ENCODE measurements at places on chromosomes 5 and 9. TPM values are rescaled to one million over a fixed set of nuclear protein-coding genes. Genes with fewer than 3 reads are reported as not detected.

Gene HMHB1
- total RNA-seq, result not detected

Gene CACFD1
- total RNA-seq, result 15.1 TPM

Gene LCN12
- 3.8 TPM for total RNA-seq

Gene SEMA5A
- 0.52 TPM for total RNA-seq

Gene FIBCD1
- 1.5 TPM for total RNA-seq

Gene KLF9
- 0.87 TPM for total RNA-seq

Gene LTC4S
- 4.9 TPM for total RNA-seq

Gene PCDHA9
- 0.59 TPM for total RNA-seq

Gene PAEP
- not detected for total RNA-seq

Gene ANKRD34B
- 0.29 TPM for total RNA-seq

Gene CER1
- not detected for total RNA-seq

Gene TAF11L5
- total RNA-seq, result not detected

Gene TAF11L14
- total RNA-seq, result not detected

Gene GABRA1
- total RNA-seq, result not detected

Gene RAB24
- 41.1 TPM for total RNA-seq

Gene ABLIM3
- 70.9 TPM for total RNA-seq

Gene NOL8
- total RNA-seq, result 42.9 TPM

Gene SPATA31E1
- not detected for total RNA-seq

Gene TNC
- total RNA-seq, result 1.0 TPM

Gene TRIM52
- total RNA-seq, result 14.8 TPM

Gene TAF11L9
- total RNA-seq, result not detected

Gene ABCA1
- 0.76 TPM for total RNA-seq

Gene SLCO6A1
- not detected for total RNA-seq

Gene PTPN3
- total RNA-seq, result 25.0 TPM

Gene PCDHAC1
- total RNA-seq, result 3.7 TPM

Gene GLRX
- total RNA-seq, result 33.7 TPM

Gene LCN1
- not detected for total RNA-seq

Gene CDX1
- total RNA-seq, result not detected

Gene TNFSF15
- total RNA-seq, result 7.5 TPM

Gene LCN2
- 2,733 TPM for total RNA-seq

Gene BRINP1
- total RNA-seq, result not detected

Gene PFN3
- total RNA-seq, result not detected

Gene DMGDH
- 1.3 TPM for total RNA-seq

Gene NUDT2
- total RNA-seq, result 12.2 TPM

Gene SLC6A19
- total RNA-seq, result not detected

Gene FST
- 19.6 TPM for total RNA-seq

Gene RFESD
- total RNA-seq, result 1.8 TPM

Gene INSYN2B
- total RNA-seq, result not detected

Gene NR2F1
- 25.1 TPM for total RNA-seq

Gene RASEF
- 38.8 TPM for total RNA-seq

Gene SOX30
- total RNA-seq, result 0.09 TPM

Gene MOB3B
- 10.8 TPM for total RNA-seq

Gene CDHR2
- 13.3 TPM for total RNA-seq

Measured in Calu3 (cell line).